ENCODE measurements at places on chromosomes 5 and 9.

DNA sequence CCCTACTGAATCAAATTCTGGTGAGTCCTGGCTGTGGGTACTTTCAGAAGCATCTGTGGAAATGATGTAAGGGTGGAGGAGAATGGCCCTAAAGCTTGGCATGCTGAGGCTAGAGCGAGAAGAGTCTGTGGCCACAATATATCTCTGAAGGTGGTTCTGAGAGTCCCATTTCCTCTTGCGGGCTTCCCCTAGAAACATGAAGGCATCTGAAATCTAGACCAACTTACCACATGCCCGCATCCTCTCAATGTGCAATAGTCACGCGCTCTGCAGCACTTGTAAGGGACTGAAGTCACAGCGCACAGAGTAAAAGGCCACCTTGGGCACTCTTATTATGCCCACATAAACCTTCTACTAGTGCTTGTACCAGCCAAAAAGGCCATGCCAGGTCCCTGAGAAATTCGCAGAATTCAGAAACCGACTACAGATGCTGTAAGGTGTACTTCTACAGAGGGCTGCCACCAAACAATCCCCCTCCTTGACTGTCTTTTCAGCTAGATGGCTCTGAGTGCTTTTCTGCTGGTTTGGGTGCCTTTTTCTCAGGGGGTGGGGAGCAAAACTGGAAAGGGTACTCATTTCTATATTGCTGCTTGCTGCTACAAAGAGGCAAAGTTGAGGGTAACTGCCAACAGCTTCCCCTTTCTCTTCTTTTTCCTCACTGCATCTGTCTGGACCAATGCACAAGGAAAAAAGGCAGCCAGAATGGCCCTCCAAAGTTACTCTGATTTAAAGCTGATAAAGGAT, 107.3 kb downstream of the ZDHHC21 start:
- peak; percentile 13 for DNase-seq

GRCh38 chr5:69449511-69449910, 34.6 kb downstream of the MARVELD2 start:
- DNase-seq, result no peak

DNA sequence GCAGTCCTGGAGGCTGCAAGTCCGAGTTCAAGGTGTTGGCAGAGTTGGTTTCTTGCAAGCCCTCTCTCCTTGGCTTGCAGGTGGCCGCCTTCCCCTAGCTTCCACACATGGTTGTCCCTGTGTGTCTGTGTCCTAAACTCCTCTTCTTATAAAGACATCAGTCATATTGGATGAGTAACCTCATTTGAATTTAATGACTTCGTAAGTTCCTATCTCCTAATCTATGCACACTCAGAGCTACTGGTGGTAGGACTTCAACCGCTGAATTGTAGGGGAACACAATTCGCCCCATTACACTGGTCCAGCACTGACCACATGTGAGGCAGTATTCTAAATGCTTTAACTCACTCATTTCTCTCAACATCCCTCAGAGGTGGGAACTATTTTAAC, 25.9 kb upstream of the ADAMTS2 start:
- DNase-seq, result no peak

DNA sequence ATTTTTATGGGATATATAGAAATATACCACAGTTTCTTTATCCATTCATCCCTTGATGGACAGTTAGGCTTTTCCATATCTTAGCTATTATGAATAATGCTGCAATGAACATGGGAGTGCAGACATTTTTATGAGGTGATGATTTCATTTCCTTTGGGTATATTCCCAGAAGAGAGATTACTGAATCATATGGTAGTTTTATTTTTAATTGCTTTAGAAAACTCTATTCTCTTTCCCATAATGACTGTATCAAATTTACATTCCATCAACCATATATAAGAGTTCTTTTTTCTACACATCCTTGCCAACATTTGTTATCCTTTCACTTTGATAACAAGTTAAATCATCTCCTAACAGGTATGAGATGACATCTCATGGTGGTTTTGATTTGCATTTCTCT, 821.6 kb downstream of the TLE1 start:
- no peak for DNase-seq

GRCh38 chr5:13378091-13378490, 566.4 kb downstream of the DNAH5 start:
- no peak for DNase-seq

GRCh38 chr9:115010874-115011273, 80.5 kb upstream of the TNFSF8 start:
- no peak for DNase-seq
